ENCODE measurements at places on chromosomes 3 and 15.
A peak's percentile ranks its signal among the peaks of the same experiment; 100 is the strongest.

DNA sequence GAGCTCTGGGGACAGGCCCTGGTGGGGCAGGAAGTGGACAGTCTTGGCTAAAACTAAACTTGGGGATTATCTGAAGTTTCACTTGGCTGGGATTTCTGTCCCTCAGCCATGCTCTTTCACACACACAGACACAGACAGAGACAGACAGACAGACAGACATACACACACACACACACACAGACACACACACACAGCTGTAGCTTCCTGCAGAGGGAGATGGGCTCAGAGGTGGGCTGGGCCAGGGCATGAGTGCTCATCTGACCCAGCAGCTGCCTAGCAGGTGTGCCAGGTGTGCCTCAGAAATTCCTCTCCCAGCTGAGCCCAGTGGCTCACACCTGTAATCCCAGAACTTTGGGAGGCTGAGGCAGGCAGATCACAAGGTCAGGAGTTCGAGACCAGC lies 3.3 kb downstream of the RHOV start:
- DNase-seq = no peak

- no peak for DNase-seq
Observed at GRCh38 chr3:66376568-66376967, 124.3 kb downstream of the LRIG1 start.

- DNase-seq = no peak
Observed at GRCh38 chr3:172591876-172592771, 68.9 kb upstream of the TNFSF10 start.

- no peak for DNase-seq
Observed at GRCh38 chr3:59854061-59854709, 804.4 kb upstream of the CFAP20DC start.

DNA sequence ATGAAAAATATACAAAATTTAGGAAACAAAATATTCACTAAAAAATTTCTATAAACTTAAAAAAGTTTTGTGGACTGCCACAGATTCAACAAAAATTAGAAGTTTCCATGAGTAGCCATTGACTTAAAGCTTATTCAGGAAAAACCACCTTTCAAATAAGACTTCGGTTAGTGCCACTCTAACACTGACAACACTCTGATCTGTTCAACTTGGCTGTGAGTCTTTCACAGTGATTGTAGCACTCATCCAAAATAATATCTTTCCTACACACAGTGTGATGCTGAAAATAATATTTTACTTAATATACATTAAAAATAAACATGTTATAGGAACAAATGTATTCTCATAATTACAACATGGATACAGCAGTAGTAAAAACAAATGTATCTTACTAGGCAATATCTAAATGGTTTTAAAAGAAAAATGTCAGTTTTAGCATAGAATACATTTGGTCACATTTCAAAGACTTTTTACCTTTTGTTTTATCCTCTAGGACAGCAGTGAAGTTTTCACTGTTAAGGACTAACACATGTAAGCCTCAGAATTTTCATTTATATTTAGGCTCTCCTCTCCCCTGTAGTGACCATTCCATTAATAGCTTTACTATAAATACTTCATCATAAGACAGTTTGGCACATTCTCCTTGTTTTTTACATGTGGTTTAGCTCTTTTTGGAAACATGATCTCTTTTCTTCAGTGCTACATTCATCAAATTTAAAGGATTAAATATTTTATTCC lies at the start of gene ASB14:
TSS of gene ASB14 (minus strand) at position 527 of the 738 bp plus-strand sequence. CDS start 652 bp downstream, outside the sequence.
- DNase-seq = no peak

DNA sequence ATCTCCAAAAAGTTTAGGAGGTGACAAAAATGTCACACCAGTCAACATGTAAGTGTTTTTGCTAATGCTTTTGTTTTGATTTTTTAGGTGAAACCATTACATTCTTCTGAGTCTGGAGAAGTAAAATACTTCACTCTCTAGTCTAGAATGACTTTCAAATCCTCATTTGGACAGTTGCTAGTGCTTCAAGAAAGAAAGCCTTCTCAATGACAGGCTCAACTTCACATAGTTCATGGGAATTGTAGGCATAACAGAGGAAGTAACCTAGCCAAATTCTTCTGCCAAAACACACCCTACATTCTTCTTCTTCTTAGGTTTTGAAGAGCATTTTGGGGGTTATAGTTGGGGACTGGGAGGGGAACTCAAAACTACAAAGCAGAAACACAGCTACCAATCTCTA lies 29.4 kb upstream of the HEG1 start:
- DNase-seq = peak; percentile 12
